ENCODE measurements at places on chromosomes 5 and 9.

- DNase-seq = no peak
Observed at GRCh38 chr5:2201832-2202231, 319.1 kb upstream of the IRX4 start.

GRCh38 chr5:150487199-150488061, 20.5 kb upstream of the NDST1 start:
- peak; percentile 32 for DNase-seq

DNA sequence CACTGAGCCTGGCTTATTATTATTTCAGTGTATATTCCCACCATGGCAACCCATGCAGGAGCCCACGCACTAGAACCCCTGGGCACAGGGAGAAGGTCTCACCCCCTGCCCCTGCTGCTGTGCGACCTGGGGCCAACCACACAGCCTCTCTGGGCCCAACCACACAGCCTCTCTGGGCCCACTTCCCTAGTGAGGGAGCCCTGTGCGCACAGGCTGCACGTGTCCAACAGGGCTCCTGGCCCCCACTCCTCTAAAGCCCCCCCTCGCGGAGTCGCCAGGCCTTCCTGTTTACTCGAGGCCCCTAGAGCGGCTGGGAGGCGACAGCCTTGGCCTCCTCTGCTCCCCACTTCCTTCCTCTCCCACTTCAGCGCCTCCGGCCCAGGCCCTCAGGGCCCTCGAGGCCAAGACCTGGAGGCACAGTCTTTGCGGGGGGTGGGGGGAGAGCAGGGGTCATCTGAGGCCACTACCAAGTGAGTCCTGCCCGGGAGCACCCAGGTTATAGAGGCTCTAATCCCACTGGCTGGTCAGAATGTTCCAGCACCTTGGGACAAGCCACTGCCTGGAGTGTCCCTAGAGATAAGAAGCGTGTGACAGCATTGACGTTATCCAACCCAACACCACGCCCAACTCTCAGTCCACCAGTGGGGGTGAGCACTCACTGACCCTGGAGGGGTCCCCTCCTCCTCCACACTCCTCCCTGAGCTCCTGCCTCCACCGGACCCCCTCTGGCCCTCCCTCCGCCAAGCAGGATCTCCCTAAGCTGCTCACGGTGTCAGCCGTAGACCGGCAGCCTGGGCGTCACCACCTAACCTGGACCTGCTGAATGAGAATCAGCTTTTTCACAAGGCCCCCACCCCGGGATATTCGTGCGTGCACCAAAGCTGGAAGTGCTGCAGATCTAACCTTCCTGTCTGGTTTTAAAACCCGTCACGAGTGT, 7.9 kb upstream of the ENG start:
- DNase-seq = no peak

DNA sequence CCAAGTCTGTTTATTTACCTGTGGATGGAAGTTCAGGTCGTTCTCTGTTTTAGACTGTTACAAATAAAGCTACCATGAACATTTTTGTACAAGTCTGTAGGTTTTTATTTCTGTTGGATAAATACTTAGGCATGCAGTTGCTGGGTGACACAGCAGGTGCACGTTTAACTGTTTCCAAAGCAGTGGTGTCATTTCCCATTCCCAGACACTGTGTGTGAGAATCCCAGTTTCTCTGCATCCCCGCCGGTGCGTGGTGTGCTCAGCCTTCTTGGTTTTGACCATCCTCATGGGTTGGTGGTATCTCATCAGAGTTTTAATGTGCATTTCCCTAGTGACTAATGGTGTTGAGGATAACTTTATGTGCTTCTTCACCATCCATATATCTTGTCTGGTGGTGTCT, 27.2 kb downstream of the AHRR start:
- no peak for DNase-seq

DNA sequence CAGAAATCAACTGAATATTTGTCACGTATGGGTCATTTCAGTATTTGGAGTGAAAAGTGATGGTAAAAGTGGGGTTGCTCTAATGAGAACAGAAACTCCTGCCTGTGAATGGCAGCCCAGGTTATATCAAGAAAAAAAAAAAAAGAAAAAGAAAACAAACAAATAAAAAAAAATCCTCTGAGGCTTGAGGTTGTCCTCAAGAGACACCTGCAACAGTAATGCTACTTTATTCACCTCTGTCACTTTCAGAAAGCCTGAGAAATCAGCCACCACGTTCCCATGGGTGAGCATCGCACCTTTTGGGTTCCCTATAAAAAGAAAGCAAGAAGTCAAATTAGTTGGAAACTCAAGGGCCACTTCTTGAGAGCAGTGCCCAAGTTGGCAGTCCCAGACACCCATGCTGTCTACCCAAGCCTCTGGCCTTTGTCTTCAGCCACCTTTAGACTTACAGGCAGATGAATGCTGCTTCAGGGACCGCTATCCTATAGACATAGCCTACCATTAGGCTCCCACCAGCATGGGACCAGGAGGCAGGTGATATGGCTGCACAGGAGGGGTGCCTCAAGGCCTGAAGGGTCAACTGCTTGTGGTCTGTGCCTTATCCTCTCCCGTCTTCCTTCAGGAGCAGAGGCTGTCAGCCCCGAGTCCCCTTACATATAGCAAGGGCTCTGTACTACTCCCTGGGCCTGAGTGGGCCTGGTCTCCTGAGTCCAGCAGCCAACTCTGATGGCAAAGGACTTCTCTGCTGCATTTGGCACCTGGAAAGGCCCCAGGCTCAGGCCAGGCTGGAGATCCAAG, 31.1 kb upstream of the MEIKIN start:
- no peak for DNase-seq

- DNase-seq = peak; percentile 24
Observed at GRCh38 chr5:149227168-149227826, 44.4 kb upstream of the AFAP1L1 start.

DNA sequence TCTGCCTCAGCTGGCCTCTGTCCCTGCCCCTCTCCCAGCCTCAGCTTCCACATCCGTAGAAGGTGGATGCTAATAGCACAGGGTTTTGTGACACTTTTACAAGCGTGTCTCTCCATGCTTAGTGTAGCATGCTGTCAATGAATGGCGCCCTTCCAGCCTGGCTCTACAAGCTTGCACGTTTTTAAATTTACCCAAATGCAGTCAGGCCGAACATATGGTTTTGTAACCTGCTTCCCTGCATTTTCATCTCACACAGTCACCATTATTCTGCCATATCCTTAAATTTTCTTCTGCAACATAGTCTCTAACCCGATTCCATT, 28.8 kb downstream of the FAM163B start:
- DNase-seq = no peak

GRCh38 chr5:73419117-73419464, 29.5 kb downstream of the FOXD1 start:
- no peak for DNase-seq

GRCh38 chr9:92146610-92147009, 31.4 kb upstream of the SPTLC1 start:
- no peak for DNase-seq

- DNase-seq = no peak
Observed at GRCh38 chr5:119070578-119070827, 384 bp upstream of the DMXL1 start.

GRCh38 chr9:114401344-114401743, 13.6 kb upstream of the AKNA start:
- DNase-seq = no peak

GRCh38 chr9:34685591-34685990, 5.5 kb downstream of the CCL19 start:
- DNase-seq = no peak

GRCh38 chr5:92552206-92553160, 1028.5 kb downstream of the NR2F1-AS1 start:
- DNase-seq = peak; percentile 70

DNA sequence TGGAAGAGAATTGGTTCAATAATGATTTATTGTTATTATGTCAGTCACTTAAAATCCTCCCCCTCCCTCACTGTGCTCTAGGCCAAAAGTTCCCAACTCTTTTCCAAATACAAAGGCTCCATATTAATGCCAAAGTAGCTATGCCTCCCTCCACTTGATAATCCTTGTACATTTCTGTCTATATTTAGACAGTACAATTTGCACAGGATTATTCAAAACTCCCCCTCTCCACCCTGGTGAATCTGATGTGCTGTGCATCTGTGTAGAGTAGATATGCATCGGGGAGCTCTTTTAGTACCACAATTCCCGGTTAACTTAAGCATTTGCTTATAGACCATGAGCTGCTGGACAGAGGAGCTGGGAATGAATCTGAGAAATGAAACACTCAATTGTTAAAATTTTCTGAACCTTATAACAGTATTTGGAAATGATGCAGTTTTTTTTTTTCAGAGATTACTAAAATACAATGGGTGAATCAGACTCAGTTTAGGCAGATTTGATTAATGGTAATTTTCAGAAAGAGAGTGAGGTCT, 27.6 kb downstream of the GLRA1 start:
- DNase-seq = no peak

DNA sequence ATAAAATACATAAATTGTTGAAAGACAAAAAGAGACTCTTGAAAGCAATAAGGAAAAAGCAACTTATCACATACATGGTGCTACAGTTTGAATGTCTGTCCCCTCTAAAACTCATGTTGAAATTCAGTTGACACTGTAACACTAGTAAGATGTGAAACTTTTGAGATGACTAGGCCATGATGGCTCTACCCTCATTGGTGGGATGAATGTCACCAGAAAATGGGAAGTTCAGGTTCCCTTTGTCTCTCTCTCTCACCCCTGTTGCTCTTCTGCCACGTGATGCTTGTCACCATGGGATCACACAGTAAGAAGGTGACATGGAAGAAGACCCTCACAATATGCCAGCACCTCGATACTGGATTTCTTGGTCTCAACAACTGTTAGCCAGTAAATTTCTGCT, 50.3 kb upstream of the SPTLC1 start:
- DNase-seq = no peak

DNA sequence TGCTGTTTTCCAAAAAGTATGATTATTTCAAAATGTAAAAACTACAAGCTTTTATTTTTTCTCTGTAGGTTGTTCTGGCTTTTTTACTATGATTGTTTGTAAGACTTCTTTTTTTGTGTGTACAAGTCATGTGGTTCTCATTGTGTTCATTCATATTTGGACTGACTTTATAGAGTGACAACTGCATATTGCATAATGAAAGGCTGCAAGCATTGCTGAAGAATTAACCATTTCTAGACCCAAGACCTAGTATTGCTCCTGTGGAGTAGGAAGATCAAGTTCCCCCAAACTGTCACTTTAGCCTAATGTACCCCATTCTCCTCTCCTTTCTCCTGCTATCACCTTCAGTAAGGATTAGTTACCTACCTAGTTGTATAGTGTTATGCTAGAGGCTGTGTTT, 10.0 kb downstream of the MAP1B start:
- DNase-seq = no peak

- no peak for DNase-seq
Observed at GRCh38 chr9:120424248-120424647, 155.7 kb downstream of the CDK5RAP2 start.

DNA sequence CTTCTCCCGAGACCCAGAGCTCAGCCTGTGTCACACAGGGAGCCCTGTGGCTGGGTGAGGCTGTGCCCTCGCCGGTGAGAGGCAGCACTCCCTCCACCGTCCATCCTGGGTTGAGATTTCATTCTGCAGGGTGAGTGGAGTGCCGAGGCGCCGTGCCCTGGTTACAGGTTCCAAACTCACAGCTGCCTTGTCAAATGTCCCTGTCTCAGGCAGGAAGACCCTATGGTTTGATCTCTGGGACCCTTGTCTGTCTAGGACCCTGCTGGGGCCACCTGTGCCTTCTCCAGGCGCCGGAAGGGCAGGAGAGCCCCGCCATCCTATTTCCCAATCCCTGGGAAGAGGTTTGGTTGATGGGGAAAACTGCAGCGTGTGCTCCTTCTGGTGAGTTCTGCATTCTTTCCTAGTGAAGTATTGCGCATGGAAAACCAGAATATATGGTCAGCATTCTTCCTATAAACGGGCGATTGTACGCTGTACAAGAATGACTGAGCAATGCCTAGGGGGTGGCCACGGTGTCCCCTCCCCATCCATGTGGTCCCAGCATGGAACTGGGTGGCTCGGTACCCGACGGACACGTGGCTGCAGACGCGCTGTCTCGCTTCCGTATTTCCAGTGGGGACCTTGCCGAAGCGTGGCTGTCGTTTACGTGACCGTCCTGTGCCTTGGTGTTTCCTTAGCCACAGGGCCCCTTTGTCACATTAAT, 95.9 kb upstream of the COL5A1 start:
- DNase-seq = peak; percentile 78

DNA sequence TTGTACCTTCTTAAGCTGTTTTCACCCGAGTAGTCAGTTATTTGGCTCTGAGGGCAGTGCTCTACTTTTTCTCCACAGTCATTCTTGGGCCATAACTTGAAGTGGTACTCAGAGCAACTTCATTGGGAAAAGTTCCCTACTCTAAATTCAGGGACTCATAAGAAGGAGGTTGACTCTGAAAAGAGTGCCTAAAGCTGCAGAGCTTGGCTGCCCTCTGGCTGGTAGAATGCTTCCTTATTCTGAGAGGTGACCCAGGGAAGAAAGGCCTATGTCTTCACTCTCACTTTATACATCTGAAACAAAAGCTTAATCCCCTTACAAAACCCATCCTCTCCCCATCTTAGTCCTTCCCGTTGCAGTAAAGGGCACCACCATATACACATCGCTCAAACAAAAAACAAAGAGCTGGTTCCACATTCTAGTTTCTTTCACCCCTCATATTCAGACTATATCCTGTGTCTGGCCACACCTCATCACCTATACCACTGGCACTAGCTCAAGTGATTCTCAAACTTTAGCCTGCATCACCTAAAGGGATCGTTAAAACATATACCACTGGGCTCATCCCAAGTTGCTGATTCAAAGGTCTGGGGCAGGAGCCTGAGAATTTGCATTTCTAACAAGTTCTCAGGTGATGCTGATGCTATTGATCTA, 7.9 kb downstream of the IGIP start:
- no peak for DNase-seq
